ENCODE measurements at places on chromosomes 12 and 14. TPM values are rescaled to one million over a fixed set of nuclear protein-coding genes. Genes with fewer than 3 reads are reported as not detected.

A2M gene
- 29.7 TPM for total RNA-seq

DNA sequence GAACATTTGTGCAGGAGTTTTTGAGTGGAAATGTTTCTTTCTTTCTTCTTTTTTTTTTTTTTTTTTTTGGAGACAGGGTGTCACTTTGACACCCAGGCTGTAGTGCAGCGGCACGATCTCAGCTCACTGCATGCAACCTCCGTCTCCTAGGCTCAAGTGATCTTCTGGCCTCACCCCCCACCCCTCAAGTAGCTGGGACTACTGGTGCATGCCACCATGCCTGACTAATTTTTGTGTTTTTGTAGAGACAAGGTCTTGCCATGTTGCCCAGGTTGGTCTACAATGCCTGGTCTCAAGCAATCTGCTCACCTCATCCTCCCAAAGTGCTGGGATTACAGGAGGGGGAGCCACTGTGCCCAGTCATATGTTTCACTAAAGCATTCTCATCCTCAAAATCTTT lies 69.2 kb upstream of the BCAT1 start:
- DNase-seq: no peak

- peak; percentile 91 for DNase-seq
Observed at GRCh38 chr14:50726372-50727107, 58.4 kb upstream of the SAV1 start.

OTOGL gene
- 0.20 TPM for total RNA-seq

- no peak for DNase-seq
Observed at GRCh38 chr14:94897561-94897960, 127.6 kb upstream of the GSC start.

DNA sequence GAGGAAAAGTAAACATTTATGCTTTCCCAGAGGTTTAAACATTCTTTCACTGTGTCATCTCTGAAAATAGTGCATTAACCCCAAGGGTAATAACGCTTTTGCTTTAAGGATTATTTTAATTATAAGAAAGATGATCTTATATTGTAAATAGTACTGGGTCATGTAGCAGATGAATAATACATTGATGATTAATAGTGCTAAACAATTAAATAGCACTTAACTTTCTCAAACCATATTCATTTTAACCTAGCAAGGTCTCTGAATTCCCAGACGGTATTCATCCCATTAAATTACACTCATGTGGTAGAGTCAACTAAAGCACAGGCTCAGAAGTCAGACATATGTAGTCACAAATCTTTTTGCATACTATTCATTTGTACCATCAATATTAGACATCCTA lies 115.6 kb upstream of the FAR2 start:
- DNase-seq: no peak

GRCh38 chr14:103519837-103520212 lies 2.8 kb downstream of the CKB start:
- DNase-seq: no peak

DNA sequence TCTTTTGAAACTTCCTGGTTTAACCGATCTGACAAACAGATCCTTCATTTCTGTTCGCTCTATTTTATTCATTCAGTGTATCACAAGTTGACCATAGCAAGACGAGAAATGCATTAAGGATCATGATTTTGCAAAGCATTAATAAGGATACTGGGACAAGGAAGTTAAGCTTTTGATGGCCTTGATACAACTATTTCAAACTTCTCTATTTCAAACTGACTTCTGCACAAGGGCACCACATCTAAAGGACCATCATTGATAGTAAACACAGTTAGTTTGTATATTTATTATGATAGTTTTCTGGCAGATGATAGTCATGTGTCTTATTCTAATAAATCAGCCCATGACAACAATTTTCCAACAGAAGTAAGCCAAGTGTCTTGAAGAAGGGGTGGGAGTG lies 25.8 kb upstream of the PLXNC1 start:
- no peak for DNase-seq

IRAK3 gene
- total RNA-seq: 3.5 TPM

DNA sequence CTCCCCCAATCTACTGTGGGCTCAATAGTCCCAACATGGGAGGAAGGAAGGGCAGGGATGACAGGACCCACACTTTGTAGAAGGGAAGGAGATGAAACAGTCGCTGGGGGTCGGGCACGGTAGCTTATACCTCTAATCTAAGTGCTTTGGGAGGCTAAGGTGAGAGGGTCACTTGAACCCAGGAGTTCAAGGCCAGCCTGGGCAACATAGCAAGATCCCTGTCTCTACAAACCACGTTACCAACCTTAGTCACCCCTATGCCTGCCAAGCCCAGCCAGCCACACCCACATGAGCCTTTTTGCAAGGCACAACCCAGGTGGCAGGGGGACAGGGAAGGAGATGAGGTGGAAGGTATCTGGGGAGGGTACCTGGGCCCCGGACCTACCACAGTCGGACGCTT lies 31.7 kb downstream of the KDM2B start:
- DNase-seq: no peak

- no peak for DNase-seq
Observed at GRCh38 chr12:27000961-27001360, 13.2 kb downstream of the TM7SF3 start.

SYCP3 gene
- 0.20 TPM for total RNA-seq

DNA sequence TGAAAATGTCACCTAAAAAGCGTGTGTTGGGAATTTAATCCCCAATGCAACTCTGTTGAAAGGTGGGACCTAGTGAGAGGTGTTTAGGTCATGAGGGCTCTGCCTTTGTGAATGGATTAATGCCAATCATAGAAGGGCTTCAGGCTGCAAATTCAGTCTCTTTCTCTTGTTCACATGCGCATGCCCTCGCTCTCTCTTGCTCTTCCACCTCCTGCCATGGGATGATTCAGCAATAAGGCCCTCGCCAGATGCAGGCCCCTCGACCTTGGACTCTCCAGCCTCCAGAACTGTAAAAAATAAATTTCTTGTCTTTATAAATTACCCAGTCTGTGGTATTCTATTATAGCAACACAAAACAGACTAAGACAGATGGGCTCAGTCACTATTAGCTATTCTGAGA lies 55.4 kb downstream of the PLXNC1 start:
- DNase-seq: no peak

- no peak for DNase-seq
Observed at GRCh38 chr14:83958359-83958758, 1571.6 kb upstream of the FLRT2 start.

GRCh38 chr14:85342858-85343607 lies 186.9 kb upstream of the FLRT2 start:
- DNase-seq: no peak

RHEBL1 gene
- 13.2 TPM for total RNA-seq

DNA sequence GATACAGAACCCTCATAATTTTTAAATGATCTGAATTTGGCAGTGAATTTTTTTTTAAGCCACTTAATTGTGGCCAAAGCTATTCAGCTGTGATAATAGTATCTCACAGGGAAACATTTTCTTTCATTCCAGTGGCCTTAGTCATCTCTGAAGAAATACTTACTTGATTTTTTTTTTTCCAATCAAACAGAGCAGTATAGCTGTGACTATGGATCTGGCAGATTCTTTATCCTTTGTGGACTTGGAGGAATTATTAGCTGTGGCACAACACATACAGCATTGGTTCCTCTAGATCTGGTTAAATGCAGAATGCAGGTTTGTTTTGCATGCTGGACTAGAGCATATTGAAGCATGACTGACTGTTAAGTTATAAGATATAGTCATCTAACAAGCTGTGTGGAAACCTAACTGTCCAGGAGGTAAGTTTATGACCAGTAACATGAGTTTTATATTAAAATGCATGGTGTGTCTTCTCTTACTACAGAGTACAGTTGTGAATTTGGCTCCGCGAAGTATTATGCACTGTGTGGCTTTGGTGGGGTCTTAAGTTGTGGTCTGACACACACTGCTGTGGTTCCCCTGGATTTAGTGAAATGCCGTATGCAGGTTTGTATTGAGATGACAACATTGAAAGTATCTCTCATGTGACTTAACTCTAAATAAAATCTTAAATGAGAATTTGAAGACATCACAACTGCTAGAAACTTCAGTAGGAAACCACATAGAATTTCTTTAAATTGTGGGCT lies 1.9 kb downstream of the SLC25A3 start:
- DNase-seq: peak; percentile 68

- no peak for DNase-seq
Observed at GRCh38 chr12:115382681-115383080, 698.7 kb upstream of the TBX3 start.

GRCh38 chr14:103071544-103072251 lies 12.3 kb upstream of the LBHD2 start:
- DNase-seq: no peak

Measured in RPMI7951 (cell line).